ENCODE measurements at places on chromosomes 6 and 20. TPM values are rescaled to one million over a fixed set of nuclear protein-coding genes. Genes with fewer than 3 reads are reported as not detected.

- peak; percentile 63 for DNase-seq
Observed at GRCh38 chr20:53413186-53413631, 180.4 kb downstream of the ZNF217 start.

GRCh38 chr6:27834384-27834783 is 77.8 kb downstream of the OR2B2 start:
- DNase-seq, result no peak

- DNase-seq, result no peak
Observed at GRCh38 chr20:33838035-33838864, 27.1 kb downstream of the CHMP4B start.

DNA sequence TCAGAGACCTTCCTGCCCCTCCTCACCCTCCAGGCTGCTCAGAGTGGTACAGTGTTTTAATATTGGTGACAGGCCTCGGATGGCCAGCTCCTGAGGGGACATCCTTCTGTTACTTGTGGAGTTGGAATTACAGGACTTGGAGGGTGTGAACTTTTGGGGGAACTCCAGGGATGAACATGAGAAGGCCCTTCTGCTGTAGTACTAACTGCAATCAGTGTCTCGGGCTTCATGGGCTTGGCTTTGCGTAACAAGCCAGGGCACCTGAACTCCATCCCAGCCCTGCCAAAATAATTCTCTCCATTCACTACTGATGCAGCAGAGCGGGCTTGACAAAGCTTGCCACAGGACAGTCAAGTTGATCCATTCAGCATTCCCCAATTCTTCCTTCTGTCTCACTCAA is 28.6 kb downstream of the SLC22A23 start:
- DNase-seq, result no peak

DNA sequence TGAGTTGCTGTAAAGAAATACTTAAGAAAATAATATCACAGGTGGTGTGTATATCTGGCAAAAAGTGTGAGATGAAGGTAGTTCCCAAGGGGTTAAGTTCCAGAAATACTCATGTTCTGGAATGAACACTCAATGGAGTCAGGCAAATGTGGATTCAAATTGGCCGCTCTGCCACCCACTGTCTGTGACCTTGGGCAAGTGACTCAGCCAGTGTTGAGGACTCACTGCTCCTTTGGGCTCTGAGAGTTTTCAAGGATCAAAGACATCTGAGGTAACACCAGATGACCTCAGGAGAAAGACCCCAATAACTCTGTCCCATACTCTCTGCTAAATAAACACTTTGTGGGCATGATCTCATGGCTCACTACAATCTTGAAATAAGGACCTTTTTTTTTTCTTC is 59.2 kb upstream of the EYA2 start:
- no peak for DNase-seq

GRCh38 chr20:30506100-30506499 is 751.4 kb upstream of the DEFB115 start:
- no peak for DNase-seq

- no peak for DNase-seq
Observed at GRCh38 chr6:30814146-30815040, 69.9 kb upstream of the DDR1 start.

DNA sequence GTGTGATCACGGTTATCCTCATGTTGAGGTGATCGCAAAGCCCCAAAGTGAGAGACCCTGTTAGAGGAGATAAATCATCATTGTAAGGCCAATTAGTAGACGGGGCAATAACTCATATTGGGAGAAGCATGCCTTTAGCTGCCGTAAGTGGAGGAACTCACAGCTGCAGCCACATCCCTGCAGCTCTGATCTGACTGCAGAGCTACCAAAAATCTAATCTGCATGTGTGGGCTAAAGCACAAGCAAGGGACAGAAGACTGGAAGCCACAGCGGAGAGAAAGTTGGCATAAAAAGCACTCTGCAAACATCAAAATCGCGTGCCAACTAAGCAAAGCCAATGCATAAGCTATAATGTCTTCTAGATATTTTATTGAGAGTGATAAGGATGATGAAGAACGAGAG is 79.8 kb downstream of the TBC1D7 start:
- no peak for DNase-seq

DNA sequence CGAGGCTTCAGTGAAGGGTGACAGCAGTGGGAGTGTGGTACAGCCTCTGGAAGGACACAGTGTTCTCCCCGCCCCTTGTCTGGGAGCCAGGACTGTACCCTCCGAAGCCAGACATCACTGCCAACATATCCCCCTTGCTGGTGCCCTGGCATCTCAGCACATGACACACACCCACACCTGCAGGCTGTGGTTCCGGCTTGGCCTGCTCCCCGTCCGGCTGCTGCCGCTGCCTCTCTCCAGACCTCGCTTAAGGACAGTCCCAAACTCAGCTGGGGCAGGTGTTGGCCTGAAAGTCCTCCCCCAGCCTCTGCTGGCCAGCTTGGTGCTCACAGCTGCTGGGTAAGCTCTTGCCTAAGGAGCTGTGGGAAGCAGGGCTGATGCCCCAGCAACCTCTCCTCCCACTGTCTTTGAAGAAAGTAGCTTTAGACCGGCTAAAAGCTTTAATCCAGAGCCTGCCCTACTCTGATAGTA is 7.0 kb downstream of the EMILIN3 start:
- DNase-seq, result no peak

DNA sequence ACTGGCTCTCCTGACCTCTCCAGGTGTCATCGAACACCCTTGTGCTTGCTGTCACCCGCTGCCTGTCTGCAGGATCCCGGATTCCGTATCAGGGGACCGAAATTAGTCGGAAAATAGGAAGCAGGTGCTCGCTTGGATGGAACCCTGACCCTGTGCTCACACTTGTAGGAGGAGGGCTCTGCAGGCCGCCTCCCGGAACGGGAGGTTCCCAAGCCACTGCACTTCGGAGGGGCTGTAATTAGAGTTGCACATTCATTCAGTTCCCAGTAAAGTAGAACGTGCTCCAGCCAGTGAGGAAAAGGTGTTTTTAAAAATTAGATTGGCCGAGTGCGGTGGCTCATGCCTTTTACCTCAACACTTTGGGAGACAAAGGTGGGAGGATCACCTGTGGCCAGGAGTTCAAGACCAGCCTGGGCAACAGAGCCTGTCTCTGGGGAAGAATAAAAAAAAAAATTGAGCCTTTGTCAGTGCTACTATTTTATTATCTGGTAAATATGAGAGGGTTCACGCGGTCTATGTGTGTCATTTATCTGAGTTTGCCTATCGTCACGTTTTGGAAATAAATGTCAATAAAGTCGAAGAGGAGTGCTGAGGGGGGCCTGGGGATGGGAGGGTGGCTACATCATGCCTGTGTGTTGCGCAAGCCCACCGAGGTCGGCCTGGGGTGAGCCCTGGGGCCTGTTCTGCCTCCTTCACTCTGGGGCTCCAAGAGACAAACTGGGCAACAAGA is 1.5 kb upstream of the GMEB2 start:
- DNase-seq, result no peak

Gene MDFI
- polyA plus RNA-seq, result 31.4 TPM

Gene ALDH8A1
- polyA plus RNA-seq, result 30.9 TPM

Gene BCAS4
- 5.1 TPM for polyA plus RNA-seq

Data from left kidney (tissue), 8 donors.